Ureter (tissue), 1 donor: ENCODE measurements at places on chromosomes 4 and X. TPM values are rescaled to one million over a fixed set of nuclear protein-coding genes. Genes with fewer than 3 reads are reported as not detected.

Gene IL13RA2
- total RNA-seq: 0.83 TPM

Gene RAB33A
- 1.9 TPM for total RNA-seq

Gene NEUROG2
- total RNA-seq: not detected

Gene RHOXF1
- total RNA-seq: not detected

Gene RPA4
- total RNA-seq: 2.6 TPM

Gene TMEM35A
- 11.5 TPM for total RNA-seq

Gene LGI2
- 1.5 TPM for total RNA-seq

Gene SPATA4
- not detected for total RNA-seq

Gene GRXCR1
- total RNA-seq: not detected

Gene PAK3
- 7.6 TPM for total RNA-seq

Gene REELD1
- 1.2 TPM for total RNA-seq

Gene PAGE3
- not detected for total RNA-seq

Gene RAB9B
- total RNA-seq: 6.5 TPM

Gene PDCL2
- total RNA-seq: not detected

Gene MXD4
- 34.5 TPM for total RNA-seq

Gene CNKSR2
- total RNA-seq: 2.3 TPM
